GM12878 (cell line): ENCODE measurements at places on chromosomes 3 and 15.

GRCh38 chr15:61016087-61016486, 213.0 kb downstream of the RORA start:
- H3K36me3 ChIP-seq: no peaks in the 10 kb centered on the region
- H3K27me3 ChIP-seq: no peaks in the 10 kb centered on the region
- no peak overlapping the region for H3K4me3 ChIP-seq
- DNase-seq: no peak
- H3K4me1 ChIP-seq: no peaks in the 10 kb centered on the region

GRCh38 chr3:57805266-57805665, 49.2 kb downstream of the SLMAP start:
- no peaks in the 10 kb centered on the region; the same call in 1 of the 2 replicates for H3K4me1 ChIP-seq
- DNase-seq: no peak

- DNase-seq: no peak
- H3K4me3 ChIP-seq: no peak overlapping the region
- no peaks in the 10 kb centered on the region for H3K27me3 ChIP-seq
- H3K36me3 ChIP-seq: no peaks in the 10 kb centered on the region; the same call in 1 of the 2 replicates
Observed at GRCh38 chr3:37262816-37263393, 88.5 kb upstream of the LRRFIP2 start.

DNA sequence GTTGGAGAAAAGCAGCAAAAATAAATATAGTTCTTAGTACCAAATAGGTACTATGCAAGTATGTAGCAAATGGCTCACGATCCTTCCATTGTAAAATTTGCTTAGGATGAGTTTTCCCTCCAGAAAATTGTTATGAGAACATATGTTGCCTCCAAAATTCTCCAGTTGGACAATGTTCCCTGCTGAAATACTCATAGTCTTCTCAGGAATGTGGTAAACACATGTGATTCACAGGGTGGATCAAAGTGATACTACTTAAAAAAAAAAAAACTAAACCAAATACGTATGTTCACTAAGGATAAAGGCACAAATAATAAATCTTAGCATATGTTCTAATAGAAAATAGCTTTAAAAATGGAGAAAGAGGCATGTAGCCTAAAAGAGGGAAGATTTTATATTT, 84.3 kb upstream of the ZNF385D start:
- no peaks in the 10 kb centered on the region for H3K27me3 ChIP-seq
- DNase-seq: no peak
- H3K27ac ChIP-seq: no peak overlapping the region
- H3K4me1 ChIP-seq: no peaks in the 10 kb centered on the region

DNA sequence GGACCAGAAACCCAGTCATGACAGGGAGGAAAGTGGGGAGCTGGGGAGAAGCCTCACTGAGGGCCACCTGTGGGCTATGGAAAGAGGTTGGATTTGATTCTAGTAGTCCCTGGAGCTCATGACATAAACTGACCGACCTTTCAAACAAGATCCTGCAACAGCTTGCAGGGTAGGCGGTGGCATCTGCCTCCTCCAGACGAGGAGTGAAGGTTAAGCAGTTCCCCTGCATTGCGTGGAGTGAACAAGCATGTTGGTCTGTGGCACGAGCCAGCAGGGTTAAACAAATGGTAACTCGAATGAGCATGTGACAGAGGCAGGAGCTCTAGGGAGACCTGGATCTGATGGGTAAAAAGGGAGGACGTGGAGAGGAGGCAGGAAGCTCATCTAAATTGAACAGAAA, 12.7 kb downstream of the TGM4 start:
- H3K4me3 ChIP-seq: no peak overlapping the region
- no peaks in the 10 kb centered on the region for H3K4me1 ChIP-seq
- no peak for DNase-seq
- no peaks in the 10 kb centered on the region for H3K27me3 ChIP-seq

DNA sequence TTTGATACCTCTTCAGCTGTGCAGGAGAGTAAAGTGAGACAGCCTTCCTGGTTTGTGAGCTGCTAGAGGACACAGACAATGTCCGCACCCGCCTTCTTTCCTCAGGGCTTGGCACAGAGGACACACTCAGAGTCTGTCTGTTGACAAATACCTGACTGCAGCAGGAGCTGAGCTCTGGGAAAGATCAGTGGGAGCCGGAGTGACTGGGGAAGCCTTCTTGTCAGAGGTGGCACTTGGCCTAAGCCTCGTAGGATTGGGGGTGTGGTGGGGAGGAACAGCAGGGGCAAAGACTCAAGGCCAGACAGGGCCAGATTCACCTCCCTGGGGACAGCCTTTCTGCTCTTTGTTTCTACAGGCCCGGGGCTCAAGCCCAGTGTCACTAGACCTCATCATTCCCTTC, 3.3 kb upstream of the IL17RC start:
- H3K36me3 ChIP-seq: no peaks in the 10 kb centered on the region
- peaks cover 18% of the 10 kb centered on the region for H3K4me1 ChIP-seq
- no peak overlapping the region for H3K27ac ChIP-seq
- no peak overlapping the region for H3K4me3 ChIP-seq
- DNase-seq: no peak

- H3K36me3 ChIP-seq: no peaks in the 10 kb centered on the region
- no peaks in the 10 kb centered on the region for H3K27me3 ChIP-seq
- no peak for DNase-seq
- no peak overlapping the region for H3K4me3 ChIP-seq
- H3K27ac ChIP-seq: no peak overlapping the region; the same call in 1 of the 2 replicates
Observed at GRCh38 chr3:156606729-156607128, 51.8 kb upstream of the SSR3 start.

- no peak overlapping the region for H3K4me3 ChIP-seq
- H3K36me3 ChIP-seq: no peaks in the 10 kb centered on the region
- DNase-seq: no peak
- no peaks in the 10 kb centered on the region for H3K4me1 ChIP-seq
- H3K27ac ChIP-seq: no peak overlapping the region
Observed at GRCh38 chr3:56851966-56852884, 50.5 kb upstream of the ARHGEF3 start.

DNA sequence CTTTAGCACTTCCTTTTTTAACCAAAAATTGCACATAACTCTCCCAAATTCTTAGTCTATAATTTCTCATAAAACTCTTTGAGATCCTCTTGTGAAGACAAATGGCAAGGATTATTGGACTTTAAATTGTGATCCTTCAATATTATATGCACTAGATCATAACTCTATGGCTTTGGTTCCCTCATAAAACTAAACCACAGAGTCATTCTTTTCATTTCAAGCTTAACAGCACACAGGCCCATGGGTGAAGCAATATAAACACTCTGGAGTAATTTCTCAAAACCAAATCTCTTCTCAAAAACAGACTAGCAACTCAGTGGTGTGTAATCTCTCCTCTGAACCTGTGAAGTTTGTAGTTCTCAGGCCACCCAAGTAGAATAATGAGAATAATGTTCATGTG, 171.0 kb upstream of the NECTIN3 start:
- no peaks in the 10 kb centered on the region for H3K4me1 ChIP-seq
- H3K27ac ChIP-seq: no peak overlapping the region
- no peaks in the 10 kb centered on the region for H3K27me3 ChIP-seq
- H3K4me3 ChIP-seq: no peak overlapping the region

GRCh38 chr3:127833281-127834032, 11.1 kb upstream of the MGLL start:
- DNase-seq: no peak
- H3K27me3 ChIP-seq: no peaks in the 10 kb centered on the region
- H3K27ac ChIP-seq: no peak overlapping the region
- no peak overlapping the region for H3K4me3 ChIP-seq
- H3K36me3 ChIP-seq: no peaks in the 10 kb centered on the region

DNA sequence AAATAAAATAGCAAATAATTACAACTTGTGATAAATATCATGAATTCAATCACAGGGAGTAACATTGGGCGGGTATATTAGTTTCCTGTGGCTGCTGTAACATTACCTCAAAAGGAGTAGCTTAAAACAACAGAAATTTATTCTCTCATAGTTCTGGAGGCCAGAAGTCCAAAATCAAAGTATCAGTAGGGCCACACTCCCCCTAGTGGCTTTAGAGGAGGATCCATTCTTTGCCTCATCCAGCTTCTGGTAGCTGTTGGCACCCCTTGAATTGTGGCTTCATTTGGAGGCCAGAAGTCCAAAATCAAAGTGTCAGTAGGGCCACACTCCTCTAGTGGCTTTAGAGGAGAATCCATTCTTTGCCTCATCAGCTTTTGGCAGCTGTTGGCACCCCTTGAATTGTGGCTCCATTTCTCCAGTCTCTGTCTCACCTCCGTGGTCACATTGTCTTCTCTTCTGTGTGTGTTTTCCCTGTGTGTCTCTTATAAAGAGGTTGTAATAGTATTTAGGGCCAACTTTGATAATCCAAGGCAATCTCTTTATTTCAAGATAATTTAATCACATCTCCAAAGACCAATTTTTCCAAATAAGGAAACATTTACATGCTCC, 3.1 kb upstream of the CFAP20DC start:
- no peak for DNase-seq
- no peaks in the 10 kb centered on the region for H3K4me1 ChIP-seq
- no peaks in the 10 kb centered on the region for H3K27me3 ChIP-seq
- no peak overlapping the region for H3K27ac ChIP-seq

GRCh38 chr3:80696280-80696679, 928.5 kb upstream of the ROBO1 start:
- H3K4me3 ChIP-seq: no peak overlapping the region
- no peaks in the 10 kb centered on the region for H3K36me3 ChIP-seq
- no peak overlapping the region for H3K27ac ChIP-seq
- no peaks in the 10 kb centered on the region for H3K4me1 ChIP-seq
- no peak for DNase-seq

GRCh38 chr3:30943206-30943605, 48.7 kb upstream of the GADL1 start:
- no peaks in the 10 kb centered on the region for H3K4me1 ChIP-seq
- no peaks in the 10 kb centered on the region for H3K36me3 ChIP-seq
- no peak overlapping the region for H3K27ac ChIP-seq
- DNase-seq: no peak
- H3K4me3 ChIP-seq: no peak overlapping the region

DNA sequence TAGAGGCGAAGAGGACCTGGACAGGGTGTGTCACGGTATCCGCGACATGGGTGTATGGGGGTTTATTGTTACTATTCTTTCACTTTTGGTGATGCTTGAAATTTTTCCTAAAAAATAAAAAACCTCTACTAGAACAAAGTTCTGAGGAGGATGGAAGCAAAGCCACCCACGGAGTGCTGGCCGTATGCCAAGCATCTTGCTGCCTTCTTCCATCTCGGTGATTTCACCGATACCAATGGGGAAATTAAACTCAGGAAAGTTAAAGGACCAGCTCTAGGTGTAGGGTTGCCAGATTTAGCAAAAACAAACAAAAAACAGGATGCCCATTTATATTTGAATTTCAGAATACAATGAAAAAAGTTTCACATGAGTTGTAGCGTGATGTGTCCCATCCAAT, 33.9 kb downstream of the SMAD6 start:
- no peaks in the 10 kb centered on the region; the same call in none of the 2 replicates for H3K27me3 ChIP-seq
- H3K4me3 ChIP-seq: no peak overlapping the region
- H3K4me1 ChIP-seq: no peaks in the 10 kb centered on the region
- H3K36me3 ChIP-seq: no peaks in the 10 kb centered on the region
- H3K27ac ChIP-seq: no peak overlapping the region

DNA sequence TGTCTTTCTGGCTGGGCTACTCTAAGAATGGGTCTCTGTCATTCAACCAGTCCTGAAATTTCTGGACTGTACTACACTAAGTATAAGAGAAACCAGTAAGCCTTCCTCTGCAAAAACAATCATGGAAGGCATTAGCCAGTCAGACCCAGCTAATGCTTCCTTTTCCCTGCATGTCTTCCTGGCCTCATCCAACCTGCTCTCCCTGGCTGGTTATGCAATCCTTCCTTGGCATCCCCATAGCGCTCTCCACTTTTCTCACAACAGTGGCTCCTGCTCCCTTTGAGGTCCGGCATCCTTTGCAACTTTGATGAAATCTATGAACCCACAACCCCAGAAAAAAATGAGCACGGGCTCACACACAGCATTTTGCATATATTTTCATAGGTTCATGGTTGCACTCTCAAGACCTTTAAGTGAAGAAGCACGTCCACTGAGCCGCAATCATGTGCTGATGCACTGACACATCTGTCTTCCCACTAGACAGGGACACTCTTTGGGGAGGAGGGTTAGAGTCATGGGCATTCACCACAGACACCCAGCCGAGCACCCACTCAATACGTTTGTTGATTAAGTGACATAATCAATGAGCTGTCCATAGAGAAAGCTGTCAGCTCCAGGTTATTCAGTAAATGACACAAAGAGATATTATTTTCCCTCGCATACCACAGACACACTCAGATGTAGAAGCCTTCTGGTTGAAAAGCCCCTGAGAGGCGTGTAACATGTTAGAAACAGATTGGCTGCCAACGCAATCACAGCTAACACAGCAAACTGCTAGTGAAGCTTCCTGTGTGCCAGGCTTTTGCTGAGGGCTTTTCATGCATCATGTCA, 66.7 kb downstream of the PLD1 start:
- H3K36me3 ChIP-seq: no peaks in the 10 kb centered on the region
- no peak overlapping the region for H3K27ac ChIP-seq
- DNase-seq: no peak
- no peaks in the 10 kb centered on the region for H3K4me1 ChIP-seq
- no peaks in the 10 kb centered on the region; the same call in 1 of the 2 replicates for H3K27me3 ChIP-seq

- H3K4me3 ChIP-seq: no peak overlapping the region
- no peak overlapping the region for H3K27ac ChIP-seq
- DNase-seq: no peak
- H3K4me1 ChIP-seq: no peaks in the 10 kb centered on the region
- no peaks in the 10 kb centered on the region for H3K36me3 ChIP-seq
Observed at GRCh38 chr3:165446555-165446954, 250.4 kb upstream of the SLITRK3 start.

DNA sequence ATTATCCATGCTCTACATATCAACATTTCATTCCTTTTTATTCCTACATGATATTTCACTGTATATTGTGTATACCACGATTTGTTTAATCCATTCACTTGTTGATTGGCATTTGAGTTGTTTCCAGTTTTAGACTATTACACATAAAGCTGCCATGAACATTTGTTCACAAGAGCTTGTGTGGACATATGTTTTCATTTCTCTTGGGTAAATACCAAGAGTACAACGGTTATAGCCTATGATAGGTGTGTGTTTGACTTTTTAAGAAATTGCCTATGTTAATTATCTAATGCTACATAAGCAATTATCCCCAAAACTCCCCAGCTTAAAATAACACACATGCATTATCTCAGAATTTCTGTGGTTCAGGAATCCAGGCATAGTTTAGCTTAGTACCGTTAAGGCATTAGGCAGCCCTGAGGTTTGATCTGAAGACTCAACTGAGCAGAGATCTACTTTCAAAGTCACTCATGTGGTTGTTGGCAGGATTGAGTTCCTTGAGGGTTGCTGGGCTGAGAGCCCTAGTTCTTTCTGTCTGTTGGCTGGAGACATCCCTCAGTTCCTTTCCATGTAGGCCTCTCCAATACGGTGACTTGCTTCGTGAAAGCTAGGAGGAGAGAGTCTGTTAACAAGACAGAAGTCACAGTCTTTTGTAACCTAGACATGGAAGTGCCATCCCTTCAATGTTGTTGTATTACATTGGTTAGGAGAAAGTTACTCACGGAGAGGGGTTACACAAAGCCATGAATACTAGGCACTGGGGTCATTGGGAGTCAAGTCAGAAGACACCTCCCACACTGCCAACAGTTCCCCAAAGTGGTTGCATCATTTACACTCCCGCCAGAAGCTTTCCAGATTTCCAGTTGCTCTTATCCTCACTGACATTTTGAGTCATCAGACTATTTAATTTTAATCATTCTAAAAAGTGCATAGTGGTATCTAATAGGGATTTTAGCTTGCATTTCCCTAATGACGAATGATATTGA, 21.0 kb upstream of the PCSK6 start:
- H3K36me3 ChIP-seq: no peaks in the 10 kb centered on the region
- no peak for DNase-seq
- H3K27ac ChIP-seq: no peak overlapping the region
- no peaks in the 10 kb centered on the region for H3K27me3 ChIP-seq

GRCh38 chr15:82165948-82166376, 96.6 kb downstream of the EFL1 start:
- H3K36me3 ChIP-seq: peaks cover 7% of the 10 kb centered on the region; the same call in 1 of the 2 replicates
- H3K4me3 ChIP-seq: no peak overlapping the region
- DNase-seq: peak; percentile 12
- H3K27ac ChIP-seq: no peak overlapping the region
